ENCODE measurements at places on chromosomes 16 and 17.

DNA sequence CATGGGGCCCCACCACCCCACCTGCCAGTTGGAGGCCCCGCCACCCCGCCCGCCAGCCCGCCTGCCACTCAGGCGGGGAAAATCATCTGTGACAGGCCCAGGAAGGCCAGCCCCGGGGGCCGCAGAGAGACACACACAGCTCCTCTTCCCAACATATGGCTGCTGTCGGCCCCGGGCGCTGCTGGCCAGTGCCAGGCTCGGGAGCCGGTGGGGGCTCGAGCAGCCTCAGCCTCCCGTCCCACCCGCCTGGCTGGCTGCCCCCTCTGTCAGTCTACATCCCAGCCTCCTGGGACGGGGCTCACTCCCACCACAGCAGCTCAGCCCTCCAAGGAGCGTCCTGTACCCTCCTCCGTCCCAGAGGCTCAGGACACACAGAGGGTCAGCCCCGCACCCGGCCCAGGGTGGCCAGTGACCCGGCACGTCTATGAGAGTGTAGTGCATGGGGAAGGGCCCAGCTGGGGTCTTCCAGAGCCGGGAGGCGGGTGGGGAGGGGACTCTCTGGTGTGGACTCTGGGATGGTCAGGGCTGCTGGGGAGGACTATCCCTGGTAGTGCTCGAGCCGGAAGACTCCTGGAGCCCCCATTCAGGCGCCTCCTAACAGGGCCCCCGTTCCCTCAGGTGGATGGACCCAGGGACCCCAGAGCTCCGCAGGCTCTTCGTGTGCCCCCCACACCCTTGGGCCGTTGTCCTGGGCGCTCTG lies 3.6 kb upstream of the PRR35 start:
- no peak for DNase-seq

DNA sequence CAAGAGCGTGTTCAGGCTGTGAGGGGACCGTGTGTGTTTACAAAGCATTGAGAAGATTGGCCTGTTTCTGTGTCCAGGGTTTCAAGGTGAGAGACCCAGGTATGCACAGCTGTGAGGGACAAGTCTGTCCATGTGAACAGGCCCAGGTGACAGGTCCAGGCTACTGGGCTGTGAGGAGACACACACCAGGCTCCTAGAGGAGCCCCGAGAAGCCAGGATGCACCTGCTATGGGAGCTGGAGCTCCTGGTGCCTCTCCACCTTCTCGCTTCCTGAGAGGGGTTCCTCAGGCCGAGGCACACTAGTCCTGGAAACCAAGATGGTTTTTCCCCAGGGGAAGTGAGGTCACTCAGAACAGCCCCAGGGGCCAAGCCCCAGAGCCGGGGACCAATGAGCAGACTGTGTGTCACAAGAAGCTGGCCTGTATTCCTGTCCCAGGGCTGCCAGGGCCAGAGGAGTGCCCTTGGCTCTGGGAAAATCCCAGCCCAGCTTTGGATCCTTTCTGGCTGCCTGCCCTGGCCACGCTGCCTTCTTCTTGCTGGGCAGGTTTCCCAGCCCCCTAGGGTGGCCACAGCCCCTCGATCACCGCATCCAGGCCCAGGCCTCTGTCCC lies 153.4 kb upstream of the PLCG2 start:
- no peak for DNase-seq

DNA sequence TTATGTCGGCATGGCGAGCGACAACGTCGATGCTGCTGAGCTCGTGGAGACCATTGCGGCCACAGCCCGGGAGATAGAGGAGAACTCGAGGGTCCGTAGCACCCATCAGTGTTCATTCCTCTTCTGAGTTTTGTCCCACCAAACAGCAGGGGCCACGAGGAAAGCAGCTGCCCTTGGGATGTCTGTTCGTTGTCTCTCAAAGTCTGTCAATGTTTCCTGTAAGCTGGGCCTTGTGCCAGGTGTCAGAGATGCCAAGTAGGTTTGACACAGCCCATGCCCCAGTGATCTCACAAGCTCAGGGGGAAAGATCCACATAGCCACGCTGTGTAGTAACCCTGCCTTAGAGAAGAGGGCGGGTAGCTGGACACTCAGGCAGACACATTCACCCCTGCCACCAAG lies 22.6 kb downstream of the NTAN1 start:
- DNase-seq = no peak

- DNase-seq = no peak
These were observed 183.5 kb downstream of the SEC14L1 start for GRCh38 chr17:77324227-77324626.

- no peak for DNase-seq
These were observed 1200.0 kb downstream of the CDH11 start for GRCh38 chr16:63921737-63922295.

DNA sequence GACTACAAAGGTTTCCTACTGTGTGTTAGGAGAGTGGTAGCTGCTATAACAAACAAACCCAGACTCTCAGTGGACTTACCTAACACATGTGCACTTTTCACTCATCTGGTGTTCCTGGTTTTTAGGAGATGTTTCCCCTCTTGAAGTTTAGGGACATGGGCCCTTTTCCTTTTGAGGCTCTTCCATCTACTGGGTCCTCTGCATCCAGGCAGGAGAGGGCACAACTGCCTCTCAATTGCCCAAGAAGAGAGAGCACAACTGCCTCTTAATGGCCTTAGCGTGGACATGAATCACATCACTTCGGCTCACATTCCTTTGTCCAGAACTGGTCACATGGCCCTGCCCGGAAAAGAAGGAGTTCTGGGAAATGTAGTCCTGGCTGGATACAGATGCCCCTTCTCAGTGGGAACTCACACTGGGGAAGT lies 9.8 kb upstream of the TNRC6C start:
- DNase-seq = no peak

GRCh38 chr17:7192271-7192937 lies 13.2 kb upstream of the ASGR1 start:
- no peak for DNase-seq

GRCh38 chr17:7650509-7651096 lies at the start of gene ATP1B2:
Gene ATP1B2 (plus strand): TSS chr17:7650926. CDS start chr17:7651519, 593 bp downstream.
- DNase-seq = peak; percentile 63

GRCh38 chr16:30980434-30980833 lies 4.6 kb upstream of the HSD3B7 start:
- no peak for DNase-seq

- no peak for DNase-seq
These were observed 33.5 kb upstream of the EMP2 start for GRCh38 chr16:10613785-10614485.

DNA sequence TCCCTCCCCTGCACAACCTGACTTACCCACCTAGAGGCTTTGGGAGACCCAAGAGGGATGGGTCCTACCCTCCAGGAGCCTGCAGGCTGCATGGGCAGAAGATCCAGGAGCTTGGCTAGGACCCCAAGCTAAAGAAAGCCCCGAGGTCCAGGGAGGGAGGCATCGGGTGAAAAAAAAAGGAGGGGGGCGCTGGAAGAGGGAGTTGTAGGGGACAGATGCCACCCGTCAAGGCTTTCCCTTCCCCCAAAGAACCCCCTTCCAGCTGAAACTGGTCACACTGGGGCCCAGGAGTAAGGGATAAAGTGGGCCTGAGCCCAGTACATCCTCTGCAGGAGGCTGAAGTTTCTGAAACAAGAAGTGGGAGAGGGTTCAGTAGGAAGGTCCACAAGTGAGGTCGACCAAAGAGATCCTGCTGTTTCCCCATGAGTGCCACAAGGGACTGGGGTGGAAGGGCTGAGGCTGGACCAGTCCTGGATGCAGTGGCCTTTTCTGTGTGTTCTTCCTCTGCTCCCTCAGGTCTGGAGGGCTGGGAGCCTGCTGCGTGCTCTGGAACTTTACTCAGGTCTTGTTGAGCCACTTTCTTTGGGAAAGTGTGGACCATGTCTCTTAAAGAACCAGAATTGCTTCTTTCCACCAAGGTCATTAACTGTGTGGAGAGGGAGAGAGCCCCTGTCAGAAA lies 14.2 kb upstream of the CBFB start:
- DNase-seq = no peak

- no peak for DNase-seq
These were observed 39.5 kb upstream of the ATP2A3 start for GRCh38 chr17:4003501-4004421.
